AML-193 (cell line): ENCODE measurements at places on chromosomes 1 and 21.

- DNase-seq: no peak
Observed at GRCh38 chr1:112234710-112235109, 161.3 kb upstream of the CTTNBP2NL start.

- DNase-seq: no peak
Observed at GRCh38 chr1:192831706-192832355, 23.0 kb downstream of the RGS2 start.

GRCh38 chr1:110717179-110717578 lies 42.4 kb upstream of the KCNA3 start:
- no peak for DNase-seq

DNA sequence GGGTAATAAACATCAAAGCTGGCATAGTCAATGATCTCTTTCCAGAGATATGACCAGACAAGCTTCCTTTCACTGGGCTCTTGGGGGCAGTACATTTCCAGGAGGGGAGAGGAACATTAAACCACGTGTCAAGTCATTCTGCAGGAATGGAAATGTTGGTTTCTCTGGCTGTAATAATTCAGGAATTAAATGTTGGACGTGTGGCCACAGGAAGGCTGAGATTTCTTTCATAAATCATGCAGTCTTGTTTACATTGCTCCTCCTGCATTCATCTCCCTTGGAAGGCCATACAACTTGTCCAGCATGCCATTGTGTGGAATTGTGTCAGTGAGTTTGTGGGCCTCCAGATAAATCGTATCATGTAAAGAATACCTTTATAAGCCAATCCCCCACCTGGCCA lies 259.2 kb downstream of the ADGRL2 start:
- no peak for DNase-seq

DNA sequence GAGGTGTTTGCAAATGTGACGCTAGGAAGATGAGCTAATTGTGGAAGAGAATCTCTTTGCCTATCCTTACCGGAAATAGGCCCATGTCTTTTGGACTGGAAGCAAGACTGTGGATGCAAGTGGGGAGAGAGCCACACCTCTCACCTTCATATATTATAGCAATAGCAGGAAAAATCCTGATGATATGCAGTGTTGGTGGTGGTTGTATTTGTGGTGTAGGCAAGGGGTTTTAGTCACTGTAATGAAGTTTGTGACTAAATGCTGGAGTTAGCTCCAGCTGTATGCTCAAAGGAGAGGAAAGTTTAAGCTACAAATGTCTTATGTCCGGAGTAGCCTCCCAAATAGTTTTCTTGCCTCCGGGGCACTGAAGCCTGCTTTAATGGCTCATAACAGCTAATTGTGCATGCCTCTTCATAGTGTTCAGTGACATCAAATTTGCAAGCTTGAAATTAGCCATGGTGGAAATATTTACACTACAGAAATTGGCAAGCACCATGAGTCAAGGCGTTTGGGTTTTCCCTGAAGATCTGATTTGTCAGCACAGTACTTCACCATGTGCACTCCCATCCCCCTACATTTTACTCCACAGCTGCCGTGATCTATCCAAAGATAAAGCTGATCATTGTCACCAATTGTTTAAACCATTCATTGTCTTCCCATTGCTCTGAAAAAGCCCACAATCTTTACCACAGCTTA lies 102.6 kb upstream of the ZNF644 start:
- no peak for DNase-seq

DNA sequence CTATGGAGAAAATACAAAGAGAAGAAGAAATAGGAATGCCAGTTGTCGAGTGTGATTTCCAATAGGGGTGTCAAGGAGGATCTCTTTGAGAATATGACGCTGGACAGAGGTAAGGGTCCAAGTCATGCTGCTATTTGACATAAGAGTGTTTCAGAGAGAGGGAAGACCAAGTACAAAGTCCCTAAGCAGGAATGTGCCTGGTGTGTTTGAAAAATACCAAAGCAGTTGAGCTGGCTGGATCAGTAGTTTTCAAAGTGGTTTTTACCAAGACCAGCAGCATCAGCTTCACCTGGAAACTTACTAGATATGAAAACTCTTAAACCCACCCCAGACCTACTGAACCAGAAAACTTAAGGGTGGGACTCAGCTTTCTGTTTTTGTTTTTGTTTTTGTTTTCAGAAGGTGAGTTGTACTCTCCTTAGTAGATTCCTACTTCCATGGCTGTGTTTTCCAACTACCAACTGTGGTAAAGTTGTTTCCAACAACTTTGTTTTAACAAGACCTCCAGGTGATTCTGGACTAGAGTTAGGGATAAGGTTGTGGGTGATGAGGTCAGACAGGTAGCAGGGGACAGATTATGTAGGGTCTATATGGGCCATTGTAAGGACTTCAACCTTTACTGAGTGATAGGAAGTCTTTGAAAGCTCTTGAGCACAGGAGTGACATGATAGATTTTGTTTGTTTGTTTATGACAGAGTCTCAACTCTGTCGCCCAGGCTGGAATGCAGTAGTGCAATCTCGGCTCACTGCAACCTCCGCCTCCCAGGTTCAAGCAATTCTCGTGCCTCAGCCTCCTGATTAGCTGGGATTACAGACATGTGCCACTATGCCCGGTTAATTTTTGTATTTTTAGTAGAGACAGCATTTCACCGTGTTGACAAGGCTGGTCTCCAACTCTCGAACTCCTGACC lies 7.3 kb upstream of the GJA9 start:
- DNase-seq: no peak

DNA sequence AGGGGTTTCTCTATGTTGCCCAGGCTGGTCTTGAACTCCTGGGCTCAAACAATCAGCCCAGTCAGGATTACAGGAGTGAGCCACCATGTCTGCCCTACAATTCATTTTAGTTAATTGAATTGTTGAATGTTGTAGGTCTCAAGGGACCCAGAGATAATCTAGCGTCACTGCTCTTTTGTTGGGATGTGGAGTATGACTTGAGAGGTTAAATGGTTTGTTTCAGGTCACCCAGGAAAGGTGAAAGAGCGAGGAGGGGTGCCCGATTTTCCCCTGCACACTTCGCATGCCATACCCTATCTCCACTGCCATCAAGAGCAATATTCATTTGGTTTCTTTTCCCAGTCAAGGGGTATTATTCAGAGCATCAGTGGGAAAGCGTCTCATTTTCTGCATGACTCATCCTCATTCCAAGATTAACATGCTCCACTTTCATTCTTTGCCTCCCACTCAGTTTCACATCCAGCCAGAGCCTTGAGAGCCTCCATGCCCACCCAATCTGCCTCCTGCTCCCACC lies 13.1 kb upstream of the SLC30A1 start:
- no peak for DNase-seq

DNA sequence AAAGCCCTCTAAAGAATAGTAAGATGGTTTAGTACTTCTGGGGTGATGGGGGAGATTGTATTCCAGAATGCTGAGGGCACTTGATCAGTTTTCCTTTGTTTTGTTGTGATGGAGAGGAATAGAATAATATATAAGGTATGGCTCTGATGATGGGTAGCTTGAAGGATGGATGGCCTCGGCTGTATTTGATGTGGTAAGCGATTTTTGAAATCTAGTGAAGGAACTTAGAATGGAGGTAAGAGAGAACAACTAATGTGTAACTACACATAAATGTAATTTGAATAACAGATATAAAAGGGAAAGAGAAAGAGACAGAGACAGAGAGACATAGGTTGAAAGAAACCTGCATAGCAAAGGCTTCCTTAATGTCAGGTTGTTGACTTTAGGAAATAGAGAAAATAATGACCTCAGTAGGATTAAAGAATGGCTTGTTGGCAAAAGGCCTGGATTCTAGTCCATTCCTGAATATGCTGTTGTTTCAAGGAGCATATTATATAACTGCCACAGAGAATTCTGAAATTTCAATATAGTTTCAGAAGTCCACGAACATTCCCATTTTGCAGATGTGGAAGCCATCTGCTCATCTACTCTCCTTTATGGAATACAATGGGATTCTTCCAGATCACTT lies 58.7 kb downstream of the NIBAN1 start:
- no peak for DNase-seq
